Cerebellum (tissue), 4 donors: ENCODE measurements at places on chromosomes 5 and 9. TPM values are rescaled to one million over a fixed set of nuclear protein-coding genes. Genes with fewer than 3 reads are reported as not detected.

DNA sequence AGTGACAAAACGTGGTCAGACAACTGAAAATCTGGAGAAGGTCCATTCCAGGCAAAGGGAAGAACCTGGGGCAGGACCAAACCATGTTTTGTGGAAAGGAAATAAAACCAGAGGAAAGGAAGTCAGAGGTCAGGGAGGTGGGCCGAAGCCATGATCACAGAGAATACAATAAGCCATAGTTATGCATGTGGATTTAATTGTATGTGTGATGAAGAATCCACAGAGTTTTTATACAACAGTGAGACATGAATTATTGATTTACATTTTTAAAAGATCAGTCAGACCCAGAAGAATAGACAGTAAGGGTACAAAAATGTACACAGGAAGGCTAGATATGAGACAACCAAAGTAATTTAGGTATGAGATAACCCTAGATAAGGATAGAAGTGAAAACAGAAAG lies 20.8 kb downstream of the TTC33 start:
- DNase-seq: no peak

Gene EIF4EBP3
- total RNA-seq: not detected

Gene ZNF879
- 13.7 TPM for total RNA-seq

- DNase-seq: no peak
These were observed 830 bp downstream of the PRRC1 start for GRCh38 chr5:127518319-127518621.

GRCh38 chr5:143354025-143354424 lies 49.5 kb downstream of the NR3C1 start:
- DNase-seq: no peak

- DNase-seq: no peak
These were observed 497.1 kb downstream of the ARHGEF28 start for GRCh38 chr5:74122979-74123590.

DNA sequence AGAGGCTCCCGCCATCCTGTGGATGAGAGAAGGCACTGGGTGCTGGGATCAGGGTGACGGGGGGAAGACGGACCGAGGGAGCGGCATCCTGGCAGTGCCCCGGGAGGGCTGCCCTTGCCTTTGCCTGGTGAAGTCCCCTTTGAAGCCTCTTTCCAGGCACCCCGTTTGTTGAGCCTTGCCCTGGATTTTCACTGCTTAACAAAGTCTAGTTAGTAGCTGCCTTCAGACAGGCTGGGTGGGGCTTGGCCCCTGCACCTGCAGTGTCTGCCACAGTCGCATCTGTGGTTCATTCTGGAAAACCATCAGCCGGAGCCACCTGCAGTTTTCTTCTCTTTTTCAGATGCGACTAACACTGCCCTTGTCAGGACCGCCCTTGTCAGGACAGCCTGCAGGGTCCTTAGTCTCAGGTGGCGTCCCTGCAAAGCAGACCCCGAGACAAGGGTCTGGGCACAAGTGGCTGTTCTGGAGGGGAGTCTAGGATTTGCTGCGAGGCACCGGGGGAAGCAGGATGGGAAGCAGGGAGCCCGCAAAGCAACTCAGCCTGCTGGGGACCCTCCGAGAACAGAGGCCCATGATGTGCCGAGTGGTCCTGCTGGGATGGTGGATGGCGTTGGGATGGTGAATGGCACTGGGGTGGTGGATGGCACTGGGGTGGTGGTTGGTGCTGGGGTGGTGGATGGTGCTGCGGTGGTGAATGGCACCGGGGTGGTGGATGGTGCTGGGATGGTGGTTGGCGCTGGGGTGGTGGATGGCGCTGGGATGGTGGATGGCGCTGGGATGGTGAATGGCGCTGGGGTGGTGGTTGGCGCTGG lies 147.9 kb upstream of the COL5A1 start:
- DNase-seq: no peak
